Stimulated activated CD4-positive, alpha-beta T cell treated with anti-CD3 and anti-CD28 coated beads, Interleukin-4, amount 100 ng/mL, for 1 hour (primary cell): ENCODE measurements at places on chromosomes 11 and 22.

- DNase-seq = no peak
Observed at GRCh38 chr11:48111891-48112290, 104.7 kb upstream of the OR4B1 start.

GRCh38 chr11:56013805-56014204, 13.6 kb upstream of the OR5AS1 start:
- DNase-seq = no peak

GRCh38 chr11:85431319-85431718, 195.8 kb downstream of the DLG2 start:
- no peak for DNase-seq

DNA sequence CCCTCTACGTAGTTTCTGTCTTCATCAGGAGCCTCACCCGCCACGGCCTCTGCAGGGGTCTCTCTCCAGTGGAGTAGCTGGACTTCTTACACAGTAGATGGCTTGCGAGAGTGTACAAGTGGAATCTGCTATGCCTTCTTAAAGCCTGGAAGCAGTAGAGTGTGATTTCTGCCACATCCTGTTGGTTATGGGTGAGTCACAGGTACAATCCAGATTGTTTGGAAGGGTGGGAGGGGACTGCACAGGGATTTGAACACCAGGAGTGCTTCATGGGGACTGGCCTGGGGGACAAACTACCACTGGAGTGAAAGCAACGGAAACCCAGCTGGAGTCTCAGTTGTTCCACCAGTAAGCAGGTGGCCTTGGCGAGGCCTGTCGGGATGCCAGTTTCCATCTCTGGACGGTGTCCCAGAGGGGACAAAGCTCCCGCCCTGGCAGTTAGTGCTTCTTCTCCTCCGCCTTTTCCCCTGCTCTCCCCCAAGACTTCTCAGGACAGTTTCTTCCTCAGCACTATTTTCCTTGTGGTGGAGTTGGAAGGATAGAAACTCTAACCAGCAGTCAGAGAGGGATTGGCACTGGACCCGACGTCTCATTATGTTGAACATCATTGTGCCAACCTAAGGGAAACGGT, 85.0 kb upstream of the RCN1 start:
- DNase-seq = no peak

DNA sequence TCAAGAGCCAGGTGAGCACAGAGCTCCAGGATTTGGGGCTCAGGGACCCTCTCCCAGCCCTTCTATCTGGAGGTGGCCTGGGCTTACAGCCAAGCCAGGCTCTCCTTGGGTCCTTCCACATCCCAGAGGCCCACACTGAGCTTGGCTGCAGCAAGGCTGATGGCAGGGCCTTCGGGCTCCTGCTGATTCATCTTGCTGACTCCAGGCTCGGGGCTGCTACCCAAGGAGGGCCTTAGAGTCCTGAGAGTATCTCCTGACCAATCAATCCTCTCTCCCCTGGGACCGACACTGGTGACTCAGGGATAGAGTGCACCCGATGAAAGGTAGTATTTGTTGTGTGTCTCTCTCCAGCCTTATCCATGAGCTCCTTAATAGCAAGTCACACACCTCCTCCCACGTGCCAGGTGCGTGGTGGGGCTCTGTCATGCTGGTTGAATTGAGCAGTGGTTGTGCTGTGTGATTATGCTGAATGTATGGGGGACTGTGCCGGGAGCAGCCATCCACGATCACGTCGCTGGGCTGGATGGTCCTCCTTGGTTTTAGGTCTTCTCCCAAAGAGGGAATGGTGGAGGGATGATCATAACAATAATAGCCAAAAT, 62.3 kb downstream of the GRIK4 start:
- DNase-seq = no peak

GRCh38 chr11:92782806-92783205, 186.6 kb upstream of the MTNR1B start:
- no peak for DNase-seq
